ENCODE measurements at places on chromosomes 11 and 22.

GRCh38 chr11:2474059-2474901 lies 29.5 kb downstream of the KCNQ1 start:
- DNase-seq = no peak

GRCh38 chr11:3022300-3022967 lies 30.3 kb upstream of the NAP1L4 start:
- peak; percentile 80 for DNase-seq

DNA sequence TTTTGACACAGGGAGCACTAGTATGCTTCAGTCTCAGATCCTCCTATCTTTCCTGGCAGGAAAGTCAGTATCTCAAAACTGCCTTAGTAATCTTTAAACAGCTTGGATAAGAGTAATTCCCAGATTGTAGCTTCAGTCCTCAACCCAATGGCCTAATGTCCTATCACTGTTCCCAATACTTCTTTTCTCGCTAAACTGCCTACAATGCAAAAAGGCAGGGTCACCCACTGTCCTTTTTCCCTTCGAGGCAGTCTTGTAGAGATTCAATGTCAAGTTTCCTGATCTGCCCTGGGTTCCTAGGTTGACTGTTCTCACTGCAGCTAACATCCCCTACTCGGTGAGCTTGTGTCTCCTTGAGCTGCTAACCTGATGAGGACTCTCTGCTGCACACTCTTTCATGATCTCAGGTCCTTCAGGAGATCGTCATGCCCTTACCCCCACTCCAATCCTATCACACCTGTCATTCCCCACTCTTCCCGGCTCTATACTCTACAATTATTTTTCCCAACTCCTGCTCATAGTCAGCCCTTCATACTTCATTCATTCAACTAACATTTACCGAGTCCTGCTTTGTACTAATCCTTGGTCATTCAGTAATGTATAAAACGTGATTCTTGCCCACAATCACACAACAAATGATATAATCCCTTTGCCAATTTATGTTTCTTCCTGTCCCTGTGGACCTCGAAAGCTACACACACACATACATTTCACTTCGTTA lies 904 bp downstream of the C2CD3 start:
- no peak for DNase-seq

DNA sequence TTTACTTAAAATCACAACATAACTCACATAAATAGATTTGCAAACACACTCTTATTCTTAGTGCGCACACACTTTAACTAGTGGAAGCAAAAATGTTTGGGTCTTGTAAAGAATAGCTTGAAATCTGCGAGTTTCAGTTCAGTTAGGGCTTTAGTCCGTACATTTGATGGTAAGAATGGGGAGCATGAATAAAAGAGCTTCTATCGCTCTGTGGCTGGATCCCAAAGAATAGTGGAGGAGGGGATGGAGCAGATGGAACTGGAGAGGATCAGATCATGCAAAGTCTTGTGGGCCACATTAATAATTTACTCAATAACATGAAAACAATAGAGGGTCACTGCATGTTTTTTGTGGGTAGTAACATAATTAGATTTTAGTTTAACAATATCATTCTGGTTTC lies 44.3 kb downstream of the DNHD1 start:
- DNase-seq = no peak

DNA sequence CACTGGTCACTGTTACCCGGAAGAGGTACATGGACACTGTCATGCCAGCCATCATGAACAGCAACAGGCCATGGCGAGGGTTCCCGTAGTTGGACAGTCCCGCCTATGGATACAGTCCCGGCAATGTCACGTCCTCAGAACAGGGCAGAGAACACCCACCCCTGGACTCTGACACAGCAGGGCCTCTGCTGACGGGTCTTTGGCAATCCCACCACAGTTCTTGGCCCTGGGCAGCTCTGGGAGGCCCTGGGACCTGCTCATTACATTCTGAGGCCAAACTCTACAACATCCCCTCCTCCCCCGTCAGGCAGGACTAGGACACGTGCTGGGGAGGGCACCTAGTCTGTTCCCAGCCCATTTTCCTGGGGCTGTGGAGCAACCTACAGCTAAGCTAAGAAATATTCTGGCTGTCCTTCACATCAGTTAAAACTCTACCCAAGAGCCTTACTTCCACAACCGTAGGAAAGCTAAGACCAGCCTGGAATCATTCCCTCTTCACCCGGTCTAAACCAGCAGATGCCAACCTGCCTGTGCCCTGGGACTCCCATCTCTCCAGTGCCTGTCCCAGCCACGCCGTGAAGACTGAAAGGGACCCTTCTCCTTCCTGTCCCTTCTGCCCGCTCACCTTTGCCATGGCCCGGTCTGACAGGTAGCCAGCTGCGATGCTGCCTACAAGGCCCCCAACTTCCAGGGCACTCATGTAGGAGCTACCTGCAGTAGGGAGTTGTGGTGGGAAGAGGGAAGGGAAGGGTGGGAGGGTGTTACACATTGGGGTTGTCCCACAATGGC lies 4.5 kb downstream of the SLC37A4 start:
- no peak for DNase-seq

GRCh38 chr11:3665336-3666022 lies 5.7 kb downstream of the CHRNA10 start:
- DNase-seq = no peak

GRCh38 chr22:30867746-30868662 lies 100.6 kb downstream of the MORC2 start:
- DNase-seq = no peak

Data from fibroblast of upper back skin (primary cell).